IMR-90 (cell line): ENCODE measurements at places on chromosomes 2 and 18. TPM values are rescaled to one million over a fixed set of nuclear protein-coding genes. Genes with fewer than 3 reads are reported as not detected.

The CXCR1 gene
- polyA plus RNA-seq, result not detected in 2 replicates

DNA sequence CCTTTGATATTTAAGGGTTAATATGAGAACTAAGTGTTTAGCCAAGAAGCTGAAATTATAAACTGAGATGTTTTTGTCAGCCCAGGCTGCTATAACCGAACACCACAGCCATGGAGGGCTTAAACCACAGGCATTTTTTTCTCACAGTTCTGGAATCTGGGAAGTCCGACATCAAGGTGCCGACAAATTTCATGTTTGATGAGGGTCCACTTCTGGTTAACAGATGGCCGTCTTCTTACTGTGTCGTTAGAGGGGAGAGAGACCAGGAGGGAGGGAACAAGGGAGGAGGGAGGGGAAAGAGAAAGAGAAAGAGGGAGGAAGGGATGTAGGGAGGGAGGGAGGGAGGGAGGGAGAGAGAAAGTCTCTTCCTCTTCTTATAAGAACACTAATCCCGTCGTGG, 6.5 kb upstream of the CNDP2 start:
- peak; percentile 46 for DNase-seq

DNA sequence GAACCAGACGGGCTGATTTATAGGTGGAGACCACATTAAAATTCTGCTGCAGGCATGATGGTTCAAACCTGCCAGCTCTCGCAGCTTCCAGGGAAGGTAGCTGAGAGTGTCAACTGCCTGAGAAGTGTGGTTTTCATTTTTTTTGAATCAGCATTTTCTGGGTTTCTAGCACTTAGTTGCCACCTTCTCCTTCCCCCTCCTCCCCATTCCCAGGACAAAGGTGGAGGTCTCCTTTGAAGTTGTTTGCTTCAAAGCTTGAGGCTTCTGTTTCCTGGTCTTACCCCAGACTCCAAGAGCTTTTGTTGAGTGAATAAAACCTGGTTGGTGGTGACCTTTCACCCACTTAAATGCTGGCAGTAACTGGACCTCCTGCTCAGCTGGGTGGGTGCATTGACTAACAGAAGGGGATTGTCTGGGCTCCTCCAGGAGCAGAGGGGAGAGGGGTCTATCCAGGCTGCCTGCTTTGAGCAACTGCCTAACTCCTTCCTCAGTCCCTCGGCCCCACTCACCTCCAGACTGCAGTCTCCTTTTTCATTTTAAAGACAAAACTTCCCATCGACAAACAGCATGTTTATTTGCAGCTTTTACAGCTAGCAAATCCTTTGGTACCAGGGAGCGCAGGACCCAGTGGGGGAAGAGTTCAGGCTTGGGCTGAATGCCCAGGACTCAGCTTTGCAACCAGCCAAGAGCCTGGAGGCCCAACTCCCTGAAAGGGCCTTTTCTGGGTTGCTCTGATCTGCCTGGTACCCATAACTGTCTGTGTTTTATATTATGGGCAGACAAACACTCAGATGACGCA, 3.5 kb downstream of the RHOB start:
- DNase-seq, result peak; percentile 89

DNA sequence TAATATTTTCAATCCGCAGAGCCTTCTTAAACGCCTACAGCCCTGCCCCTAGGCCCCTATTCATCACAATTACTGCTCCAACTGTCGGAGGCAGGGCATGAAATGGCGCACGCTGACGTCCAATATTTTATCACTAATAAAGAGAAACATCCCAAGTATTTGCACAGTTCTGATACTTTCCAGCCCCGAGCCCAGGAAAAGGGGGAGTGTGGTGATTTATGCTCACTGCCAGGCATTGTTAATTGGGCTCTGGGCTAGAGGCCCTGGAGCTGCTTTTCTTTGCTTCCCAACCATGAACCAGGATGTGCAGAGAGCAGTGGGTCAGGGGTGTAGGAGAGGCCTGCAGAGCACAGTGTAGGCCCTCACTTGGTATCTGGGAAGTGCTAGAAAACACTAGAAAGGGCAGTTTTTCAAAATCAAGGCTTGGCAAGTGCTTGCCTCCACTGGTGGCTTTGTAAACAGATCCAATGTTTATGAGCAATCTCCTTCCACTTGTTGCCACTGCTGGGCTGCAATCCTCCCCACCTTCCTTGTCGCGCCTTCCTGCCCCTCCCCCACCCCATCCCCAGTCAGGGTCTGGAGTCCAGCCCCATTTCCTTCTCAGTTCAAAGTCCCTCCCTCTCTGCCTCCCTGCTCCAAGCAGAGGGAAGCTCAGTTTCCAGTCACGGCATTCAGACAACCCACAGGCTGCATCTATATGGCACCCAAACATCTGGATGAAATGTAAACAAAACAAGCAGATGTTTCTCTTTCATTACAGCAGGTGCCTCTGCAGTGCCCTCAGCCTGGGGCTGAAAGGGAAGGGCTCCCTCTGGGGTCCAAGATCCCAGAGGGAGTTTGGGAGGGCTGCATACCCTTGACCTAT, 83.9 kb upstream of the PKDCC start:
- peak; percentile 26 for DNase-seq

GRCh38 chr2:177897278-177897677, 175.3 kb downstream of the PDE11A start:
- DNase-seq, result no peak

The LYPD6 gene
- polyA plus RNA-seq, result 0.49 and 0.87 TPM in 2 replicates

The ACMSD gene
- polyA plus RNA-seq, result not detected in 2 replicates

DNA sequence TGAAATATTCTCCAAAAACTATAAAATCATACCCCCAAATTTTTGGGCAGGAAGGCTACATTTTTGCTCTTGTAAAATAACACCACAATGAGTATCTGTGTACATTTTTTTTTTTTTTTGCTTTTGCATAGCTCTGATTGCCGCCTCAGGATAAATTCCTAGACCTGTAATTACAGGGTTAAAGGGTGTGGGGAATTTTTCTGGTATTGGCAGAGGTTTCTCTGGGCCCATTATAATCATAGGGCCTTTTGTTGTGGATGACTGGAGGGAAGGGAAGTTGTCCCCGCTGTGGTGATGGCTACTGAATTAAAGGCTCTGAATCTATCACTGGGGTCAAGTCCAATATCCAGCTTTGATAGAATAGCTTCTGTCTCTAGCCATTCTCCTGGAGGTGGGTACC, 26.6 kb downstream of the CCDC195 start:
- DNase-seq, result no peak

DNA sequence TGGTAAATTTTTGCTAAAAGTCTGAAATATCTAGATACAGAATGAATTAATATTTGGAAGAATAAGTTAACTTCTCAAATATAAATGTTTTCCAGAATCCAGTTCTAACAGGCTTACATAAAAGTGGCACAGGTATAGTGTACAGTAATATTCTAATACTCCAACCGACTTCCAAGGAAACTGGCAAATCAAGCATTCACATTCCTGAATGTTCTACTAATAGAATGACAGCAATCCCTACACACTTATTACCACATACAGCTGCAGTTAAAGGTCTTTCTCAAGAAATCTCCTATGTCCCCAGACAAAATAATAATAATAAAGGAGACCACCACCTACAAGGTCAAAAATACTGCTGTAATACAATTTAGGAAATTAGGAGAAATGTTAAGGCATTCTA, 31.9 kb downstream of the TMEM131 start:
- DNase-seq, result peak; percentile 20

DNA sequence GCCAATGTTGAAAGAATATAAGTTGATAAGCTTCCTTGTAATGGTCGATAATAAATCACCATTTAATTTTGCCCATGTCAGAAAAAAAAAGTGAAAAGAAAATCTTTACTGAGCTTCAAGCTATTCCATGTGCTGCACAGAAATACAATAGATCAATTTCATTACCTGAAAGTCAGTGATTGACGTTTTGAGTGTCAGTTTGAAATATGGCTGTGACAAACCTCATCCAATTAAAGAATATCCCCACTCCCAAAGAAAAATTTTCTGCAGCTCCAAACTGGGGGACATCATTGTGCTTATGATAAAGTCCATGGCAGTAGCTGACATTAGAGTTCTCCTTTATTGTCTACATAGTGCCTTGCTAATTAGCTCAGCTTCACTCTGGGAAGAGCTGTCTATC, 184.8 kb upstream of the RPRM start:
- no peak for DNase-seq

The HS1BP3 gene
- polyA plus RNA-seq, result 13.6 and 14.8 TPM in 2 replicates

DNA sequence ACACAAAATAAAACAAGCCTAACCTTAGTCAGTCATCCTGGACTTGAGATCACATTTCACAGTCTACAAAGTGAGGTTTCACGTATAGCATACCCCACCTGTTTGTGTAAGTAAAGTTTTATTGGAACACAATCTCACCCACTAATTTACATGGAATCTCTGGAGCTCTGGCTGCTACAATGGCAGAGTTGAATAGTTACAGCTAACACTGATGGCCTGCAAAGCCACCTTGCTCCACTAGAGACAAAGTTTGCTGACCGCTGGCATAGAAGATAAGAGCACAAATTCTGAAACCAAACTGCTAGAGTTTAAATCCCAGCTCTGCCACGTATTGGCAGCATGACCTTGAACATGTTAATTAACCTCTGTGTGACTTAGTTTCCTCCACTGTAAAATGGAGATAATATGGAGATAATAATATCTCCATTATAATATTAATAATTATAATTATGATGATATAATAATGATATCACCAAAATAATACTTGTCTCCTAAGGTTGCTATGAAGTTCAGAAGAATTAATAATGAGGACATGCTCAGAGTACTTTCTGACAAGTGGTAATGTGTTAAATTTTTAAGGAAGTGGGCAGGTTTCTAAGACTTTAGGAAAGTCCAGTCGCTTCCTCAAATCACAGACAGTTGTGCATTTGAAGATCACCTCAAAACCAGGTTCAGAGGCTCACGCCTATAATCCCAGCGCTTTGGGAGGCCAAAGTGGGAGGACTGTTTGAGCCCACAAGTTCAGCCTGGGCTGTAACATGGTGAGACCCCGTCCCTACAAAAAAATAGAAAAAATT, 204.6 kb downstream of the SH3RF3 start:
- peak; percentile 47 for DNase-seq

- no peak for DNase-seq
Measured at GRCh38 chr2:70837980-70838925, 2.6 kb upstream of the CD207 start.

The PPP4R3B gene
- polyA plus RNA-seq, result 8.9 and 11.9 TPM in 2 replicates

The DNAJC5G gene
- not detected in 2 replicates for polyA plus RNA-seq

The GNAL gene
- 0.11 and 0.15 TPM in 2 replicates for polyA plus RNA-seq

GRCh38 chr18:65938592-65939372, 188.0 kb downstream of the CDH7 start:
- no peak for DNase-seq

- no peak for DNase-seq
Measured at GRCh38 chr2:224308272-224308911, 93.5 kb downstream of the FAM124B start.

The SLC38A11 gene
- polyA plus RNA-seq, result 0.07 and 0.21 TPM in 2 replicates

GRCh38 chr2:52423111-52423510, 1344.5 kb upstream of the CHAC2 start:
- DNase-seq, result peak; percentile 20

- DNase-seq, result no peak
Measured at GRCh38 chr2:107548216-107548615, 278.5 kb upstream of the RGPD4 start.

- DNase-seq, result peak; percentile 72
Measured at GRCh38 chr2:113370478-113371091, 66.9 kb upstream of the ZNG1B start.

DNA sequence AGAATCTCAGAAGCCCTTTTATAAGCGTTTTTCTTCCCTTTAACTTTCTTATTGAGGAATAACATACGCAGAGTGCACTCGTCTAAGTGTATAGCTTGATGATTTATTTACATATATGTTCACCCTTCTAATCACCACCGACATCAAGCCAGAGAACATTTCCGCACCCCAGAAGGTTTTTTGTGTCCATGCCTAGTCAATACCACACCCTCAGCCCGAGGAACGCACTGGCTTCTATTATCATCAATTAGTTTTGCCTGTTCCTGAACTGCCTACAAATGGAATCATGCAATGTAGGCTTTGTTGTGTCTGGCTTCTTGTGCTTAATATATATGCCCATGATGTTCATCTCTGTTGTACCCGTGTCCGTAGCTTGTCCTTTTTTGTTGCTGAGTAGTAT, 27.7 kb downstream of the SDC1 start:
- no peak for DNase-seq

- peak; percentile 41 for DNase-seq
Measured at GRCh38 chr2:143451642-143452281, 322.5 kb downstream of the ARHGAP15 start.

DNA sequence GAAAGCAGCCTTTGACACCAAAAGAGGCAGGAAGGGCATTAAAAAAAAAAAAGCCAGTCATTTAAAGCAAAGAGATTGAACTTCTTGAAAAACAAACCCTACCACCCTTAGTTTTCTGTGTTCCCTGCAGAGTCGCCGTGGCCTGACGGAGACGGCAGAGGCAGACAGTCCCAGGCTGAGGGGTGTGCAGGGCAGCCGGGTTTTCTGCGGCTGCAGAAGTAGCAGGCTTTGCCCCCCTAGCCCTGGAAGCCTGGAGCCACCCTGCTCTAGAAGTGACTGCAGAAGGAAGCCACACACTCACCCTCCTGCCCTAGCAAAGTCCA, 2.8 kb downstream of the INPP5D start:
- DNase-seq, result no peak

DNA sequence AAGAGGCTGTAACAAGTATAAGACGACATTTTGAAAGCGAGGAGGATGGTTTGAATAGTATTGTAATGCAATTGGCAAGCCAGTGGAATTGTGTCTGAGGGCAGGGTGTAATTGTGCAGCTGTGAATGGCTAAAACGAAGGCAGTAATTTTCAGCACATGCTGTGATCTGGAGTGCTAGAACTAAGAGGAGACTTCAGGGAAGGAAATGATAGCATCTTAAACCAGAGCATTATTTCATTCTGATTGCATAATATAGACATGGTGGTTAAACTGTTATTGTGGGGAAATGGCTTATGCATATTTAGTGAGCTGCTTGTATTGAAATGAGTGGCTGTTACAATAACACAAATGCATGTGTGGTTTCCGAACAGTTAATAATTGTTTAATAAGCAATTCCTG, 36.3 kb downstream of the THSD7B start:
- DNase-seq, result no peak

The SIGLEC15 gene
- polyA plus RNA-seq, result 1.8 and 2.2 TPM in 2 replicates

GRCh38 chr2:275466-275865, 10.7 kb downstream of the ACP1 start:
- no peak for DNase-seq

- peak; percentile 49 for DNase-seq
Measured at GRCh38 chr2:24360050-24360962, at the start of gene ITSN2. Gene ITSN2 (minus strand): TSS chr2:24360536. CDS start chr2:24328082, 32,454 bp downstream.

DNA sequence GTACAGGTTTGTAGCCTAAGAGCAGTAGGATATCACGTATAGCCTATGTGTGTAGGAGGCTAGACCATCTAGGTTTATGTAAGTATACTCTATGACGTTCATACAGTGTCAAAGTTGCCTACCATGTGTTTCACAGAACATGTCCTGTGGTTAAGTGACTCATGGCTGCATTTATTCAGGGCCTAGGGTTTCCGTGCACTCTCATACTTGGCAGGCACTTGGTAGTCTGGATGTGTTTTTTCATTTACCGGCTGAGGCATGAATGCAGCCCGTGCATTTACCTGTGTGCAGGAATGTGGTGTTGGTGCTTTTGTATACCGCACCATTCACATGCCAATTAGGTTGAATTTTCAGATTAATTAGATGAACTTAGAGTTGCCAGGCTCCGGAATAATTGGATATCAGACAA, 43.4 kb downstream of the MYL12B start:
- peak; percentile 100 for DNase-seq
